Activated T-cell treated with anti-CD3 and anti-CD28 coated beads, Interleukin-2, amount 50 U/mL, for 48 hours (primary cell): ENCODE measurements at places on chromosomes 5 and 9.

DNA sequence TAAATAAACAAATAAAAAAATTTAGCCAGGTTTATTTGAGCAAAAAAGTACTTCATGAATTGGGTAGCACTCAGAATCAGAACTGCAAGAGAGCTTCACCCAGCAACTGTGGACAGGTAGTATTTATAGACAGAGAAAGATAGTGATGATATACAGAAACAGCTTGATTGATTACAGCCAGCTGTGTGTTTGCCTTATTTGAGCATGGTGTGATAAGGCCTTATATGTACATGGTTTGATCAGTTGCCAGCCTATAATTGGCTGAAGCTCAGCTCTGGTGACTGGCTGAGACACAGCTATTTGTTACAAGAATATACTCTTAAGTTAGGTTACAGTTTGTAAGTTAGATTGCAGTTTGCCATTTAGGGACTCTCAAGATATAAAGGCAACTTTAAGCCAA is 34.3 kb upstream of the ARL15 start:
- no peak for DNase-seq

DNA sequence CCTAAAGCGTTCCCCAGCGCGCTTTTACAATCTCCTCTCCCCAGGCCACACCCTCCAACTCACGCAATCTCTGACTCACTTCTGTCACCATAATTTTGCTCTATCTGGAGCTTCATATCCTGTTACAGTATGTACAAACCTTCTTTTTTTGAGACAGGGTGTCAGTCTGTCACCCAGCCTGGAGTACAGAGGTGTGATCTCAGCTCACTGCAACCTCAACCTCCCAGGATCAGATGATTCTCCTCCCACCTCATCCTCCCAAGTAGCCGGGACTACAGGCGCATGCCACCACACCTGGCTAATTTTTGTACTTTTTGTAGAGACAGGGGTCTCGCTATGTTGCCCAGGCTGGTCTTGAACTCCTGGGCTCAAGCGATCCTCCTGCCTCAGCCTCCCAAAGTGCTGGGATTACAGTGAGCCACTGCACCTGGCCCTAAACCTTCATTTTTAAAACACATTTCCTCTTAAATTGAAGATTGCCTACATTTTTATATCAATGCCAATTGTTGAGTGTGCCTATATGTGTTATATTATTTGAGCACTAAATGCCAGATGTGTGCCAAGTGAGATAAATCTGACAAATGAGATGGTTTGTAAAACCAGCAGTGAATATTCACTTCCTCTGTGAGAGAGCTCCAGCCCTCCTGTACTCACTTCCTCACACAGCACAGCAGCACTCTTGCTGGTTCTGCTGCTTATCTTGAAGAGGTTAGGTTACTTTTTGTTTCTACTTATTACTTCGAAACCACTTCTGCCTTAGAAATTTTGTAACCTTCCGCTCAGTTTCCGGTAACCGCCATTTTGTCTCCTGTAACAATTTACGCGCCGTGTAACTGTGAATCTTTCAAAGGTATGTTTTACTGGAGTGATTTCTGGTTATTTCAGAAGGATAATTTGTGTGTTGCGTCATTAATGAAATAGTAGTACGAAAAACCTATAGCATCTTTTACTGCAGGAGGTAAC is 57.9 kb downstream of the DOCK8 start:
- DNase-seq: peak; percentile 74

GRCh38 chr9:19998823-19999455 is 210.1 kb upstream of the SLC24A2 start:
- DNase-seq: peak; percentile 38

- no peak for DNase-seq
Observed at GRCh38 chr9:33436445-33436844, 10.9 kb downstream of the AQP3 start.
